ENCODE measurements at places on chromosomes 5 and 9.

DNA sequence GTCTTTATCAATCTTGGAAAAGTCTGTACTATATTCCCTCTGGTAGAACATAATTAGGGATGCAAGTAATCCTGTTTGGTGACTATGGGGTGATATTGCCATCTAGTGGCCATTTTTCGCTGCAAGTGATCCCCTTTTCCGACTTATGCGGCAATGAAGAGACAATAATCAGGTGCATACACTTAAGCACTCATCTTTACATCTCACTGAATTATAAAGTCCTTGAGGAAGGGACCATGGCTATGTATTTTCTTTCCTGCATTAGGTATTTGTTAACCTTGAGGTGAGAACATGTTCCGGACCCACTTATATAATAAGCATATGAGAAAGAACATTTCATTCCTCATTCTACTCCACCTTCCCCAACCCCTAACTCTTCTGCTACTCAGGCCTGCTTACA is 19.6 kb upstream of the LIX1 start:
- peaks cover 7% of the 10 kb centered on the region for H3K36me3 ChIP-seq
- H3K27ac ChIP-seq = no peak overlapping the region
- H3K4me3 ChIP-seq = no peak overlapping the region
- H3K4me1 ChIP-seq = no peaks in the 10 kb centered on the region
- DNase-seq = peak; percentile 59

GRCh38 chr9:15541872-15542271 is 11.0 kb upstream of the CCDC171 start:
- H3K27me3 ChIP-seq = no peaks in the 10 kb centered on the region
- no peaks in the 10 kb centered on the region for H3K4me1 ChIP-seq
- no peak overlapping the region for H3K27ac ChIP-seq
- no peak for DNase-seq
- H3K4me3 ChIP-seq = no peak overlapping the region
- no peaks in the 10 kb centered on the region for H3K36me3 ChIP-seq

- H3K4me1 ChIP-seq = no peaks in the 10 kb centered on the region
- no peak for DNase-seq
- no peak overlapping the region for H3K27ac ChIP-seq
- no peaks in the 10 kb centered on the region for H3K36me3 ChIP-seq
Measured at GRCh38 chr5:7396713-7397454, 946 bp downstream of the ADCY2 start.

DNA sequence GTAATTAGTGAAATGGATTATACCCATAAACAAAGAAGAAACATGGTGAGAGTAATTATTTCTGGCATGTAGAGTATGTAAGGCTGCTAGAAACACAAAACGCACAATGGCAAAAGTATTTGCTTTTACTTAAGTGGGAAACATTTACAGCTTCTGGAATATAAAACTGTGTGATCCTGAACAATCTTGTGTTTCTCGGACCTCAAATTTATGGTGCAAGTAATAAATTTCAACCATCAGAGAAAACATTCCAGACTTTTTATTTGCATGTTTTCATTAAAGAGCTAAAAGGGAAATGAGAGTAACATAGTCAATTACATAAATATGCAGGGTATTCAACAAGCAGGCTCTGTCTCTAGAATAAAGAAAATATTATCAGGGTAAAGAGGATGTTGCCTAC is 17.2 kb upstream of the PRR16 start:
- no peak overlapping the region for H3K27ac ChIP-seq
- no peak for DNase-seq
- H3K27me3 ChIP-seq = no peaks in the 10 kb centered on the region
- no peak overlapping the region for H3K4me3 ChIP-seq
- no peaks in the 10 kb centered on the region for H3K4me1 ChIP-seq

- H3K36me3 ChIP-seq = no peaks in the 10 kb centered on the region
- peak overlapping the region; percentile 91 for H3K4me3 ChIP-seq
- no peaks in the 10 kb centered on the region for H3K27me3 ChIP-seq
- DNase-seq = peak; percentile 84
- peak overlapping the region; percentile 91 for H3K27ac ChIP-seq
Measured at GRCh38 chr9:71769175-71770161, 1.2 kb upstream of the CEMIP2 start.

DNA sequence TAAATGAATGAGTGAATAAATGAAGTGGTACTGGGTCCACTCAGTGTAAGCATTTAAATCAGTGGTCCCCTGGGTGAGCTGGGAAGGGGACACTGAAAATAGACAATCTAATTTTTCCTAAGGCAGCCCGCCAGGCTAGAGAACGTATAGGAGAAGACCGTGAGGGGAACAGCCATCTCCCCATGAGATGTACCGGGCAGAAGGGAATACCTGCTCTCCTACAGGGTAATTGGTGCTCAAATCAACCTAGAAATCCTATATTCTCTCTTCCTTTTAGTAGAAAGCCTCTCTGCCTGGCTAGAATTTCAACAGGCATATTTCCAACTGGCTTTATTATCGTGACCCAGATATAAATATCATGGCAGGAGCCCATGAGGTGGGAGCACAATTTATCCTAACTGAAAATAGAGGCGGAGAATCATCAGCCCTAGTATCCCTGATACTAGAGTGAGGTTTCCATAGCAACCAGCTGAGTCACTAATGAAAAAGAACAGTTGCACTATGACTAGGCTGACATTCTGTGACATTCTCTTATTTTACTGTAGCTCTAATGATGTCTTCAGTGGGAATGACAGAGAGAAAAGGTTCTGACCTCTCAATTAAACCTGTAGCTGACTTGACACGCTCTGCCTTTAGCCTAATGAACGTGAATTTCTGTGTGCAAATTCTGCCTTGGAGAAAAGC is 96.5 kb upstream of the CAST start:
- H3K4me1 ChIP-seq = no peaks in the 10 kb centered on the region
- H3K27ac ChIP-seq = no peak overlapping the region
- H3K27me3 ChIP-seq = no peaks in the 10 kb centered on the region

DNA sequence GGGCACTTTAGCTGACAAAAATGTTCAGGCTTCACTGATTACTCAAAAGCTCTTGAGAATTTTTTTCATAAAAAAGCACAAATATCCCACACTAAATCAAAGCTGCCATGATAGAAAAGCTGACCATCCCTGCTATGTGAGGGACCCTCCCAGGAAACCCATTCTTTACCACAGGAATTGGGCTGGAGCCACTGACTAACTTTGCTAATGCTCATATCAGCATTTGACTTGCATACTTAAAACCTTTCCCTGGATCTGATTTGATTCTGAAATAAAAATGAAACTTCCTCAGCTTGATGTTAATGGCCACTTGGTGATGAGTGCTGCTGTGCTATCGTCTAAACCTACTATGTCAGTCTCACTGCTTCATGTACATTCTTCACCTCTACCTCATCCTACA is 243.6 kb downstream of the PRELID2 start:
- no peak for DNase-seq
- no peaks in the 10 kb centered on the region for H3K36me3 ChIP-seq
- H3K4me1 ChIP-seq = no peaks in the 10 kb centered on the region
- H3K27ac ChIP-seq = no peak overlapping the region
- no peak overlapping the region for H3K4me3 ChIP-seq

- no peaks in the 10 kb centered on the region for H3K4me1 ChIP-seq
- no peaks in the 10 kb centered on the region for H3K27me3 ChIP-seq
- no peak for DNase-seq
- H3K27ac ChIP-seq = no peak overlapping the region
- no peak overlapping the region for H3K4me3 ChIP-seq
- no peaks in the 10 kb centered on the region for H3K36me3 ChIP-seq
Measured at GRCh38 chr5:138109463-138110265, 25.8 kb downstream of the WNT8A start.

GRCh38 chr5:123119334-123119986 is 30.4 kb downstream of the PRDM6 start:
- H3K4me3 ChIP-seq = no peak overlapping the region
- no peaks in the 10 kb centered on the region for H3K27me3 ChIP-seq
- H3K27ac ChIP-seq = no peak overlapping the region
- H3K36me3 ChIP-seq = no peaks in the 10 kb centered on the region
- DNase-seq = no peak
- H3K4me1 ChIP-seq = no peaks in the 10 kb centered on the region

- H3K36me3 ChIP-seq = no peaks in the 10 kb centered on the region
- H3K4me3 ChIP-seq = no peak overlapping the region
- DNase-seq = no peak
- H3K27me3 ChIP-seq = no peaks in the 10 kb centered on the region
- H3K4me1 ChIP-seq = no peaks in the 10 kb centered on the region
Measured at GRCh38 chr5:145014109-145014508, 821.0 kb downstream of the PRELID2 start.

- no peaks in the 10 kb centered on the region for H3K36me3 ChIP-seq
- H3K4me1 ChIP-seq = no peaks in the 10 kb centered on the region
- no peak for DNase-seq
- H3K27ac ChIP-seq = no peak overlapping the region
- H3K27me3 ChIP-seq = no peaks in the 10 kb centered on the region
Measured at GRCh38 chr9:18766989-18767550, 265.9 kb downstream of the SAXO1 start.

- no peak overlapping the region for H3K27ac ChIP-seq
- no peaks in the 10 kb centered on the region for H3K27me3 ChIP-seq
- no peak overlapping the region for H3K4me3 ChIP-seq
Measured at GRCh38 chr5:62256161-62257019, 49.6 kb upstream of the KIF2A start.

GRCh38 chr5:169740435-169740834 is 103.4 kb downstream of the DOCK2 start:
- no peaks in the 10 kb centered on the region for H3K4me1 ChIP-seq
- DNase-seq = no peak
- H3K27me3 ChIP-seq = no peaks in the 10 kb centered on the region
- H3K36me3 ChIP-seq = no peaks in the 10 kb centered on the region

DNA sequence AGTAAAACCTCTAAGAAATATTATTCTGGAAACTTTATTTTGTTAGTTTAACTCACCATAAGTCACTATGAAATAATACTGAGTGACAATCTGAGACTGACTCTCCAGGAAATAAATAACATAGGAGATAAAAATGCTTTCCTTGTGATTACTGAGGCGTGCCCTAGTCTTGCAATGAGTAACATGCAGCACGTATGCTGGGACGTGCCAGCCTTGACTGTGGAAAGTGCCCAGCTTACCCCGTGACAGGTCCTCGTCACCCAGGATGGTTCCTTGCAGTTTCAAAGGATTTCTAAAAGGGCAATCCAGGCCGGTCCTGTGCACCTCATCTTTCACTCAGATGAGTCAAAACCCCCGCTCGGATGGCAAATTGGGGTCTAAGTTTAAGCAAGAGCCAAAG is 720.8 kb upstream of the ADAMTS16 start:
- no peaks in the 10 kb centered on the region for H3K36me3 ChIP-seq
- no peak overlapping the region for H3K27ac ChIP-seq
- H3K4me3 ChIP-seq = no peak overlapping the region
- H3K4me1 ChIP-seq = no peaks in the 10 kb centered on the region
- no peak for DNase-seq

- no peaks in the 10 kb centered on the region for H3K27me3 ChIP-seq
- no peak overlapping the region for H3K4me3 ChIP-seq
- no peak overlapping the region for H3K27ac ChIP-seq
- no peaks in the 10 kb centered on the region for H3K36me3 ChIP-seq
- DNase-seq = peak; percentile 14
Measured at GRCh38 chr5:133222040-133222439, 170.2 kb downstream of the HSPA4 start.

- H3K4me3 ChIP-seq = no peak within 1 kb of the TSS
- H3K27me3 ChIP-seq = no peaks in the 10 kb centered on the region
- H3K27ac ChIP-seq = peak within 1 kb of the TSS; percentile 62
- H3K36me3 ChIP-seq = no peaks in the 10 kb centered on the region
- peaks cover 3% of the 10 kb centered on the region for H3K4me1 ChIP-seq
Measured at GRCh38 chr5:139389701-139390638, at the start of gene MZB1. Gene MZB1 (minus strand): TSS chr5:139389913. CDS start chr5:139389856, 57 bp downstream.

DNA sequence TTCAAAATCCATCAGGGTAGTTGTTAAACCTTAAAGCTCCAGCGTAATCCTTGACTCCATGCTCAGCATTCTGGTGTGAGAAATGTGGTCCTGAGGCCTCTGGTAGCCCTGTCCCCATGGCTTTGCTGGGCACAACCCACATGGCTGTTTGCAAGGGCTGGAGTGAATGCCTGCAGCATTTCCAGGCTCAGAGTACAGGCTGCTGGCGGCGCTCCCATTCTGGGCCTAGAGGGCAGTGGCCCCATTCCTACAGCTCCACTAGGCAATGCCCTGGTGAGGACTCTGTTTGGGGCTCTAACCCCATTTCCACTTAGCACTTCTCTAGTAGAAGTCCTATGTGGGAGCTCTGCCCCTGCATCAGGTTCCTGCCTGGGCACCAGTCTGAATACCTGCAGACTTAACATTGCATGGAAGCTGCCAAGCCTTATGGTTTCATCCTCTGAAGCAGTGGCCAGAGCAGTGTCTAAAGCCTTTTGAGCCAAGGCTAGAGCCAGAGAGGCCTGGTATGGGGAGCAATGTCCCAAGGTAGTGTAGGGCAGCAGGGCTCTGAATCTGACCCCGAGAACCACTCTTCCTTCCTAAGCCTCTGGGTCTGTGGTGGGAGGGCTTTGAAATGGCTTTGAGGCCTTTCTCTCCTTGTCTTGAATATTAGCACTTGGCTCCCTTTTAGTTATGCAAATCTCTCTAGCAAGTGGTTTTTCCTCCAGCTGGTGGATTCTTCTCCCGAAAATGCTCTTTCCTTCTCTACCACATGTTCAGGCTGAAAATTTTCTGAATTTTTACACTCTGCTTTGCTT is 5.8 kb upstream of the ALDH1A1 start:
- H3K4me3 ChIP-seq = no peak overlapping the region
- no peaks in the 10 kb centered on the region for H3K4me1 ChIP-seq
- no peak overlapping the region for H3K27ac ChIP-seq
- no peaks in the 10 kb centered on the region for H3K36me3 ChIP-seq
- no peaks in the 10 kb centered on the region for H3K27me3 ChIP-seq

DNA sequence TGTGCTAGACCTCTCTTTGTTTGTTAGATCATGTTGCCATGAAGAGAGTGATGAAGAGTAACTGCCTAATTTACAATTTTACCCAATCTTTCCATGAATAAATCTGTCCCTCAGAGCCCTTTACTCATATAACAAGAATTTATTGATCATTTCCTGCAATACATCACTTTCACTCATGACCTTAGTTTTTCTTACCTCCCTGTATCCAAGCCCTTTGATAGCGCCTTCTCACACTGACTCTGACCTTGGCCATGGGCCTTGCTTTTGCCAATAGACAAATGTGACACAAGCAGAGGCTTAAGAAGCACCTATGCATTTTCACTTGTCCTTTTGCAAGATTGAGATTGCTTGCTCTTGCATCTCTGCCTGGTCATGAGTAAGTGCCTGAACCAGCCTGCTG is 288.1 kb downstream of the NNT start:
- DNase-seq = no peak
- H3K27ac ChIP-seq = no peak overlapping the region
- H3K4me1 ChIP-seq = no peaks in the 10 kb centered on the region
- H3K36me3 ChIP-seq = no peaks in the 10 kb centered on the region

- no peak overlapping the region for H3K4me3 ChIP-seq
- no peaks in the 10 kb centered on the region for H3K27me3 ChIP-seq
- no peak for DNase-seq
- H3K27ac ChIP-seq = no peak overlapping the region
- H3K36me3 ChIP-seq = no peaks in the 10 kb centered on the region
- no peaks in the 10 kb centered on the region for H3K4me1 ChIP-seq
Measured at GRCh38 chr5:114221807-114222206, 140.1 kb upstream of the KCNN2 start.

- DNase-seq = no peak
- H3K27me3 ChIP-seq = no peaks in the 10 kb centered on the region
- no peaks in the 10 kb centered on the region for H3K36me3 ChIP-seq
- no peaks in the 10 kb centered on the region for H3K4me1 ChIP-seq
- H3K27ac ChIP-seq = no peak overlapping the region
Measured at GRCh38 chr5:66356011-66356565, 212.0 kb downstream of the SREK1 start.
